ENCODE measurements at places on chromosomes 3 and 15.

- no peak for DNase-seq
Measured at GRCh38 chr3:30625541-30626438, 19.4 kb downstream of the TGFBR2 start.

GRCh38 chr15:89802231-89802928 is 12.3 kb downstream of the ANPEP start:
- no peak for DNase-seq

DNA sequence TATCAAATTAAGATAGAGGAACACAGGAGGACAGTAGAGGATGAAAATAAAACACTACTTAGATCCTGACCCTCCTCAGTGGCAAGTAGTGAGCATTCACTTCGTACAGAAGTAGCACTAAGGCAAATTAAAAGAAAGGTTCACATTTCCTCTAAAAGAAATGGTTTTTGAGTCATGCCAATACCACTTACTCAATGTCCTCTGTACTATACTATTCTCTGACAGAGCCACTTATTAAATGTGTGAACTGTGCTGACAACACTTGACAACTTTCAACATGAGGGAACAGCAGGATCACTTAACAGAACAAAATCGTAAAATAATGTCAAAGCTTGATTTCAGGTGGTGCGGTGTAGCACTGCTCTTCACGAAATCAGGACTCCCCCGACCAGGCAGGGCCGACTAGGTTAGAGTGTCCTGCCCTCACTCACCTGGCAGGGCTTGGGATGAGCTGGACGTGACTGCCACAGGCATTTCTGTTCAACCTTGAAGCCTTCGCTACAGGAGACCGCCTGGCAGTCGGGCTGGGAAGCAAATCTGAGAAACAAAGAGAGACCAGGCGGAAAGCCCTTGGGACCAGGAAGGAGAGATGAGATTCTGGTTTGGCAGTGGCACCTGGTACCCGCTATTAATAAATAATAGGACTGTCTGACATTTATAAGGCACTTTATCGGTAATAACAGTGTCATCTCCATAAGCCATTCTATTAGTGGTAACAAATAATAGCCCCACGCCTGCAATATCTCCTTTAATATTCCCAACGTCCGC is 611 bp upstream of the SLC27A2 start:
- no peak for DNase-seq

- DNase-seq = no peak
Measured at GRCh38 chr3:170766253-170766652, 103.7 kb downstream of the RPL22L1 start.

Measured in stimulated activated CD4-positive, alpha-beta T cell treated with anti-CD3 and anti-CD28 coated beads, TNF-alpha, amount 100 ng/mL, for 48 hours (primary cell).